Ascending aorta (tissue), 2 donors: ENCODE measurements at places on chromosomes 1 and 21. TPM values are rescaled to one million over a fixed set of nuclear protein-coding genes. Genes with fewer than 3 reads are reported as not detected.

The PALMD gene
- 34.4 TPM for total RNA-seq

The OR2L3 gene
- total RNA-seq: not detected

The TMEM201 gene
- total RNA-seq: 12.8 TPM

GRCh38 chr21:33023574-33024200, 2.0 kb upstream of the OLIG2 start:
- H3K36me3 ChIP-seq: no peaks in the 10 kb centered on the region
- peaks cover 11% of the 10 kb centered on the region for H3K27me3 ChIP-seq
- no peak for DNase-seq
- no peak overlapping the region for H3K4me3 ChIP-seq

GRCh38 chr1:223180731-223181321, 37.8 kb upstream of the TLR5 start:
- H3K27me3 ChIP-seq: no peaks in the 10 kb centered on the region
- no peaks in the 10 kb centered on the region for H3K36me3 ChIP-seq
- H3K27ac ChIP-seq: no peak overlapping the region
- DNase-seq: no peak
- H3K4me3 ChIP-seq: no peak overlapping the region
- no peaks in the 10 kb centered on the region for H3K4me1 ChIP-seq

GRCh38 chr1:2525920-2526823, at the start of gene PANK4:
Gene PANK4, minus strand, starts transcription at chr1:2526596. Its CDS starts 9 bp downstream, at chr1:2526587.
- peak within 1 kb of the TSS; percentile 75 for H3K4me3 ChIP-seq
- peaks cover 54% of the 10 kb centered on the region for H3K4me1 ChIP-seq
- peaks cover 5% of the 10 kb centered on the region for H3K36me3 ChIP-seq
- peak; percentile 68 for DNase-seq
- H3K27ac ChIP-seq: peak within 1 kb of the TSS; percentile 68
- no peaks in the 10 kb centered on the region for H3K27me3 ChIP-seq

- H3K27me3 ChIP-seq: no peaks in the 10 kb centered on the region
- no peaks in the 10 kb centered on the region for H3K36me3 ChIP-seq
- DNase-seq: no peak
Measured at GRCh38 chr21:17738176-17738953, 80.8 kb downstream of the C21orf91 start.

DNA sequence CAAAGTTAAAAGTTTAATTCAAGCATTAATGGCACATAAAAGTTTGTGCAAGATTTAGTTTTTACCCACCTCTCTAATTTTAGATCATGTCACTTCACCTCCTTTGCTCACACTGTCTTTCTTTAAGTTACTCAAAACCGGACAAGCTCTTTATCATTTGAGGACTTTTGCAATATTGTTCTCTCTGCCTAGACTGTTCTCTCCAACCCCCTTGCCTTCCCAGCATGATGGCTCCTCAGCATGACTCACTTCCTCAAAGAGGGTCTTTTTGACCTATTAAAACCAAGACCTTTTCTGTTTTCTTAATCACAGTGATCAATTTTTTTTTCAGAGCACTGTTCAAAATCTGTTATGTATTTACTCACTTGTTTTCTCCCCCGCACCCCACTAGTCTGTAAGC, 61.3 kb downstream of the XKR8 start:
- no peak overlapping the region for H3K4me3 ChIP-seq
- H3K36me3 ChIP-seq: peaks cover 13% of the 10 kb centered on the region
- H3K27ac ChIP-seq: no peak overlapping the region

DNA sequence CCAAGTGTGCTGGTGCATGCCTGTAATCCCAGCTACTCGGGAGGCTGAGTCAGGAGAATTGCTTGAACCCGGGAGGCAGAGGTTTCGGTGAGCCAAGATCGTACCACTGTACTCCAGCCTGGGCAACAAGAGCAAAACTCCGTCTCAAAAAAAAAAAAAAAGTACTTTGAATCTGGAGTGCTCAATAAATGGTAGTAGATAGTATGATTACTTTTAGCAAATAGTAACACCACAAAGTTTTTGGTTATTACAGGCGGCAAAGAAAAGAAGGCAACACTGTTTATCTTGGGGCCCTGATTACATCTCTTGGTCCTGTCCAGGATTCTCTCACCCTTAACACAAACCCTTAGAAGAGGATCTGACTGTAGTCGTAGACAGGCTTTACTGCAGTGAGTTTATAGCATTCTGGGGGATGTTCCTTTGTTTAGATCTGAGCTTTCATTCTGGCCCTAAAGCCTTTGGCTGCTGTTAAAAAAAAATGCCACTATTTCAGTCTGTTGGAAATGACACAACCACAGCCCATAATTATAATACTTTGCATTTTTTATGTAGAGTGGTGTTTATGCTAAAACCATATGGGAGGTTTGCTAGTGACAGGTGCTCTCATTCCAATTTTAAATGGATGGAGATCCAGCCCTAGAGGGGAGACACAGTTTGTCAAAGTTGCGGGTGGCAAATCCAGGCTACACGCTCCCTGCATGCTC, 79.7 kb upstream of the SLC2A1 start:
- no peaks in the 10 kb centered on the region for H3K4me1 ChIP-seq
- DNase-seq: no peak
- no peak overlapping the region for H3K4me3 ChIP-seq
- H3K27me3 ChIP-seq: no peaks in the 10 kb centered on the region

GRCh38 chr1:24294716-24295371, 24.3 kb upstream of the GRHL3 start:
- DNase-seq: peak; percentile 81
- H3K4me1 ChIP-seq: peaks cover 2% of the 10 kb centered on the region
- H3K27ac ChIP-seq: peak overlapping the region; percentile 38
- no peaks in the 10 kb centered on the region for H3K36me3 ChIP-seq
- no peak overlapping the region for H3K4me3 ChIP-seq

- no peak for DNase-seq
- no peaks in the 10 kb centered on the region for H3K36me3 ChIP-seq
- no peaks in the 10 kb centered on the region for H3K4me1 ChIP-seq
- no peak overlapping the region for H3K4me3 ChIP-seq
- no peak overlapping the region for H3K27ac ChIP-seq
Measured at GRCh38 chr1:63668298-63668697, 75.1 kb downstream of the PGM1 start.

- no peak overlapping the region for H3K4me3 ChIP-seq
- no peaks in the 10 kb centered on the region for H3K36me3 ChIP-seq
- no peak for DNase-seq
- no peaks in the 10 kb centered on the region for H3K4me1 ChIP-seq
- H3K27ac ChIP-seq: no peak overlapping the region
Measured at GRCh38 chr1:103514920-103515503, 10.5 kb upstream of the RNPC3 start.

DNA sequence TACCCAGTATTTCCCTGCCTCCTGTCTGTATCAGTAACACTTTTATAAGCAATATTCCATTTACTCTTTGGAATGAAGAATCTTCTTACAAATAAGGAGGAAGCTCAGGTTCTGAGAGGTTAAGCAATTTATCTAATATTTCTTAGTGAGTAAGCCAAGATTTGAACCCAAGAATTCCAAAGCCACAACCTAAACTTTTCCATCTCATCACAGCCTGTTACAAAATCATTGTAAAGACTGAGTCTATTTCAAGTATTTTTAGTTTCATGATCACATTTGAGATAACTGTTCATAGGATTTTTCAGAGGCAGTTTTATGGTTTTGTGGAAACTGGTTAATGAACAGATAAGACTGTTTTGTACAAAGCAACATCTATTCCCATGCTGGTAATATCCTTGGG, 29.8 kb upstream of the HHAT start:
- no peak for DNase-seq
- H3K4me1 ChIP-seq: peaks cover 32% of the 10 kb centered on the region
- no peaks in the 10 kb centered on the region for H3K36me3 ChIP-seq
- no peaks in the 10 kb centered on the region for H3K27me3 ChIP-seq
- no peak overlapping the region for H3K27ac ChIP-seq

- no peaks in the 10 kb centered on the region for H3K4me1 ChIP-seq
- H3K27ac ChIP-seq: no peak overlapping the region
- H3K27me3 ChIP-seq: no peaks in the 10 kb centered on the region
- no peak for DNase-seq
Measured at GRCh38 chr1:37434292-37435225, 39.8 kb upstream of the ZC3H12A start.

GRCh38 chr1:32216566-32216965, 5.6 kb downstream of the TMEM234 start:
- H3K27me3 ChIP-seq: no peaks in the 10 kb centered on the region
- DNase-seq: no peak
- H3K4me1 ChIP-seq: peaks cover 7% of the 10 kb centered on the region

DNA sequence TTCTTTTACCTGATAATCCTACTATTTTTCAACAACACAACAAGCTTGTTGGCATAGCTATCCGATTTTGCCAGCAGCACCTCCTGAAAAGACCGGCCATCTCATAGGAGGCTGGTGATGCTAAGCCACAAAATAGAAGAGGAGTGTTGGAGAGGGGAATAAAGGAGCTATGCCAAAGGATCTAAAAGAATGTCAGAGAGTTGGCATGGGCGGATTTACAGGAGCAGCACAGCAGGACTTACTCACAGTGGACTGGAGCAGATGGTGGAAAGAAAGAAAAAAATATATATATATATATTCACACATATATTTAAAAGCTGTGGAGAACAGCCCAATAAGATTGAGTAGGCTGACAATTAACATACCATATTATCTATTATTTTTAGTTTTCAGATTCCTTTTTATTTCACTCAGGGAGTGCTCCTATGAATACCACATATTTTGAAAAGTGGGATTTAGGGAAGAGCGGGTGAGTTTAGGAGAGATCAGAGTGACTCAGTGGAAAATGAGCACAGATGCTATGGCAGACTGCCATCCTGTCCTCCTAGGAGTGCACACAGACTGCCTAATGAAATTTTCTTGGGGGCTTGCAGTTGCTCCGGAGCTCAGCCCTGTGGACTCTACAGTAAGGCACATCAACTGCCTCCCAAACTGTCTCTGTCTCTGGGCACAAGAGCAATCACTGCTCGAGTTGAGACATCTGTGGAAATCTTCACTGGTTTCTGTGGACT, 394.4 kb upstream of the CHRM3 start:
- H3K4me3 ChIP-seq: no peak overlapping the region
- no peaks in the 10 kb centered on the region for H3K27me3 ChIP-seq
- DNase-seq: no peak

GRCh38 chr21:43304206-43304605, 122.7 kb downstream of the SIK1 start:
- no peak overlapping the region for H3K27ac ChIP-seq
- no peaks in the 10 kb centered on the region for H3K36me3 ChIP-seq
- H3K4me3 ChIP-seq: no peak overlapping the region
- H3K4me1 ChIP-seq: no peaks in the 10 kb centered on the region
- DNase-seq: no peak
